ENCODE measurements at places on chromosomes 2 and 18. TPM values are rescaled to one million over a fixed set of nuclear protein-coding genes. Genes with fewer than 3 reads are reported as not detected.

The SLC40A1 gene
- 3.4 TPM for total RNA-seq

The SCTR gene
- total RNA-seq: not detected

The KCNG2 gene
- not detected for total RNA-seq

The RGPD4 gene
- total RNA-seq: 0.07 TPM

The PPP4R3B gene
- 33.1 TPM for total RNA-seq

The RGPD3 gene
- 0.19 TPM for total RNA-seq

The POTEJ gene
- not detected for total RNA-seq

The ALPI gene
- total RNA-seq: not detected

The TACR1 gene
- total RNA-seq: 0.09 TPM

The DSG3 gene
- total RNA-seq: 0.02 TPM

The ADAM23 gene
- total RNA-seq: 10.3 TPM

The SERPINB8 gene
- total RNA-seq: 12.5 TPM

The STK11IP gene
- total RNA-seq: 17.7 TPM

The ORC4 gene
- total RNA-seq: 38.3 TPM

The HTR2B gene
- total RNA-seq: 0.09 TPM

The NPPC gene
- 0.22 TPM for total RNA-seq

The PRKAG3 gene
- total RNA-seq: not detected

The PCGF1 gene
- 35.4 TPM for total RNA-seq

The PLEKHM3 gene
- total RNA-seq: 3.3 TPM

The IL36A gene
- total RNA-seq: not detected

The CROCC2 gene
- total RNA-seq: not detected

The CCDC150 gene
- 5.2 TPM for total RNA-seq

The FER1L5 gene
- total RNA-seq: not detected

The PAX8 gene
- 1.4 TPM for total RNA-seq

The APCDD1 gene
- total RNA-seq: not detected

The ADRA2B gene
- 0.05 TPM for total RNA-seq

The IL36RN gene
- total RNA-seq: 0.06 TPM

The TLX2 gene
- 0.14 TPM for total RNA-seq

The KCNE4 gene
- 0.93 TPM for total RNA-seq

The STPG4 gene
- total RNA-seq: 0.12 TPM

The ICOS gene
- not detected for total RNA-seq

The SLC14A1 gene
- total RNA-seq: not detected

The PTH2R gene
- not detected for total RNA-seq

The CIDEA gene
- total RNA-seq: not detected

The DNAJC5G gene
- not detected for total RNA-seq

The KLF11 gene
- 4.5 TPM for total RNA-seq

The SIX3 gene
- 0.57 TPM for total RNA-seq

The SERPINB5 gene
- 0.16 TPM for total RNA-seq

The FAM237A gene
- total RNA-seq: not detected

The KIF5C gene
- total RNA-seq: 0.41 TPM

The SERPINE2 gene
- total RNA-seq: 214 TPM

Measured in A549 treated with CpdA at 1 μM for 4 hours (cell line).